GM20000 (cell line): ENCODE measurements at places on chromosomes 3 and 15.

GRCh38 chr3:186476044-186476468 lies 68.1 kb downstream of the CRYGS start:
- no peak for DNase-seq

DNA sequence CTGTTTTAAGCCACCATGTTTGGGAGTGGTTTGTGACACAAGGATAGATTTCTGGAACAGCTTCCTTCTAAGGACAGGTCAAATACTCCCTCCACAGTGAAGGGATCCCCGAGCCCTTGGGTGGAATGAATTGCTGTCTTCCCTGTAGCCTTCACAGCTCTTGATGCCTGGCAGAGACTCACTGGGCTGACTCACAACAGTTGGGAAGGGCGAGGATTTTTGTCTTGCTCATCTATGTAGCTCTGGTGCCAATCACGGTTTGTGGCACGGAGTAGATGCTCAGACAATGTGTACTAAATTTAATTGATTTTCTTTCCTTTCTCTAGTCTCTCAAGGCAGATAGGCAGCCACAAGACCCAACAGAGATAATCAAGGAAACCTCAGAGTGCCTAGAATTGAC lies 27.0 kb downstream of the CRYGS start:
- no peak for DNase-seq

- DNase-seq = peak; percentile 66
Measured at GRCh38 chr3:13021141-13022114, 51.8 kb downstream of the IQSEC1 start.

- no peak for DNase-seq
Measured at GRCh38 chr3:72421126-72421525, 427.1 kb downstream of the SHQ1 start.

GRCh38 chr15:54638666-54639065 lies 558.1 kb downstream of the RSL24D1 start:
- no peak for DNase-seq

- no peak for DNase-seq
Measured at GRCh38 chr15:68278345-68278594, 725 bp downstream of the FEM1B start.

DNA sequence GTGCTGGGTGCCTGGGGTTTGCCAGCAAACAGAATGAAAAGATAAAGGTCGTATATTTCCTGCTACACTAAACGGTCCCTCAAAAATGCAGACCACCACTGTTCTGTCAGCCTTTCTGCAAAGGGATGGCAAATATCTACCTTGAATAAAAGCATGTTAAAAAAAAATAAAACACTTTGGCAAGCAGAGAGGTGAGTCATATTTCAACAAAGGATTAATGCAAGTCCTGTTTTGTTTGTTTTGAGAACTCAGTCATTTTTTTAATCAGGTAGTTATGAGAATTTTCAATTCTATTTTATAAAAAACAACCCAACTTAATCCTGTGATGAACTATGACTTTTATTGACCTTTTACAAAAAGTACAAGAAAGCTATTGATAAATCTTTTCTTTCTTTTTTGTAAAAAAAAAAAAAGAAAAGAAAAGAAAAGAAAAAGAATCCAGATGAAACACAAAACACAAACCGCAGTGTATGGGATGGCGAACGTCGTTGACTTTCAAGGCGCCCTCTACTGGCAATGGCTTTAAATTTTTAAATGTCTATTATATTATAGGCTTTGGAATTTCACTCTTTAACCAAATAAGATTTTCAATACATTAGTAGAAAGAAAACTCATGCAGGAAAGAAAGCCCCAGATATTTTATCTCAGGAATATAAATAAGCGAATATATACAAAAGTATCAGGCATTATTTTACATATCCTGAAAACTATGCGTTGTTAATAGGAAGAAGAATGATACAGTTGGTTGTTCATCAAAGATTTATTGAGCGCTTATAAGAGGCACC lies 87.8 kb downstream of the NCEH1 start:
- peak; percentile 34 for DNase-seq

GRCh38 chr3:175153595-175153994 lies 294.5 kb downstream of the NAALADL2 start:
- no peak for DNase-seq

DNA sequence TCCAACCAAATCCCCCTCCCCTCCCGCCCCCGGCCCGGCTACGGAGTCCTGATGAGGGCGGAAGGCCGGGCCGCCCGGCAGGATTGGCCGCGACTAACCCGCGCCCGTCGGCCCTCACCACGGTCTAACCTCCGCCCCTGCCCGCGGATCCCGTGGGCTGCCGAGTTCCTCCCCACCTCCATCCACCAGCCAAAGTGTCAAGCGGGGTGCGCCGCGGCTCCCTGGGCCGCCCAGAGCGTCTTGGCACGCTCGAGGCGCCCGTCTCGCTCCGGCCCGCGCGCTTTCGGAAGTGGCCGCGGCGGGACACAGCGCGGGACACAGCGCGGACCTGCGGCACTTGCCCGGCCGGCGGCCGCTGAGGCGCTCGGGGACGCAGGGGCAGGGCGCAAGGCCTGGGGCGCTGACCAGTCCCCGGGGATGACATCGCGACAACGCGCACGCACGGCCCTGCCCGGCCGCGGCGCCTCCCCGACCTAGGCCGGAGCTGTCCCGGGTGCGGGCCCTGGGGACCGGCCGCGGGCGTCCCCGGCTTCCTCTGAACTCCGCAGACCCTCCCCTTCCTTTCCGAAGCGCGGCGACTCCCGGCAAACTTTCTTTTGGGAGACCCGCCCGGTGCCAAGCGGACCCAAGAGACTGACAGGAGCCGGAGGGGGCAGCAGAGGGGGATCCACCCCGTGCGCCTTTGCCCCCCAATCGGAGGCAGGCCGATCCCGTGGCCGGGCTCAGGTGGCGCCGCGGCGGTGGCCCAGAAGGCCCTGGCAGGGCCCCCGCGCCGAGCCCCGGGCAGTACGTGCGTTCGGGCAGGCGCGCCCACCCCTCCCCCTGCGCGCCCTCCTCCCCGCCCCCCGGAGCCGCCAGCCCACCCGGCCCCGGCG lies 112.8 kb upstream of the ICE2 start:
- peak; percentile 74 for DNase-seq

DNA sequence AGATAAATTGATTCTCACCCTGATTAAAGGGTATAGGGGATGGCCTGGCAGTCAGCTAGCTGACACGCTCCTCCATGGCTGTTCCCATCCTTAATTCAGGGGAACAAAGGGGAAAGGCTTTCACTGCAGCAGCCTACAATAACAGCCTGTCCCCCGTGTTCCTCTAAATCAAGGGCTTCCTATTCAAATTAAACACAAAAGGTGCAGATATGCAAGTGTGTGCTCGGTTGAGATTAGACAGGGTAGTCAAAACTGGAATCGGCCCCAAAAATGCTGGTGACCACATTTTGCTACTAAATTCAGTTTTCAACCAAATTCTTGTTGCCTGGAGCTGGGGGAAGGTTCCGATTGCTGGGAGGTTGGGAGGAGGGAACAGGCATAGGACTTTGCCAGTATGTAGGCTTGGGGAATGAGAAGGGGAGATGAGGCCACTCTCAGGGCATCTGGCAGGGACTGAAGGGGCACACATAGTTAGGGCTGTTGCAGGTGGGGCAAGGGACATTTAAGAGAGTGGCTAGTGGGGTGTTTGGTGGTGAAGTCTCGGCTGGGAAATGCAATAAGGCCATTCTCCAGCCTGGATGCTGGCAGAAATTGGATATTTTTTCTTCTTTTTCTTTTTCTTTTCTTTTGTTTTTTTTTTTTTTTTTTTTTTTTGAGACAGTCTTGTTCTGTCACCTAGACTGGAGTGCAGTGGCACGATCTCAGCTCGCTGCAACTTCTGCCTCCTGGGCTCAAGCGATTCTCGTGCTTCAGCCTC lies 32.9 kb upstream of the CTSH start:
- peak; percentile 44 for DNase-seq

- no peak for DNase-seq
Measured at GRCh38 chr3:51102396-51102795, 282.7 kb upstream of the MANF start.

DNA sequence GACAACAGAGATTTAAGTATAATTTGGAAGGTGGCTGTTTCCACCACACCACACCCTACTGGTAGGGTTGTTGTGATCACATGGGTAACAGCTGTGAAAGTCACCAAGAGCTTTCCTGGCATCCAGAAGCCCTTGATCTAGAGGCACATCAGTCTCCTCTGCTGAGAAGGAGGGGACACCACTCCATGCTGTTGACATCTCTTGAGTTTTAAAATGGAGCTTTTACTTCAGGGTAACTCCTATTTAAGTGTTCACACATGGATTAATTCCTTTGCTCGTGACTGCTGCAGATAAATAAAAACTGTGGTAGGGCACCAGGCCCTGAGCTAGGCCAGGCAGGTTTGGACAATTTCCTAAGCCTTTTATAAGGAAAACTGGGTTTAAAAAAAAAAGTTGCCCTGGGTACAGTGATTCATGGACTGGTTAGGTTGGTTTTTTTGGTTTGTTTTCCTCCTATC lies 7.5 kb downstream of the EXOSC7 start:
- DNase-seq = no peak

DNA sequence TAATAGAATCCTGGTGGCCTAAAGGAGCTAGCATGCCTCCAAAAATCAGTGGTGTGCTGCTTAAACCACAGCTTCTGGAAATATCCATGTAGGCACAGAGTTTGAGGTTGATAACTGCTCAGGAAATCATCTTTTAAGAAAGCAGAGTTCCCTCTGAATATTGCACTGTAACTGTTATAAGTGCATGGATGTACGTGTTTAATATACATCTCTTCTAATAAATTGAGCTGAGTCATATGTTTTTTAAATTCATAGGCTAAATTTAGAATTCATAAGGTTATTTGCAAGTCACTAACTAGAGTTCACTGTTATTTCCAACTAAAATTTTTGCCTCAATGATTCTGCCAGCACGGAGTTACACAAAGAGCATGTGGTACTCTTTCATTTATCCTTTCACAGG lies 68.9 kb downstream of the MYH15 start:
- no peak for DNase-seq

GRCh38 chr3:47803480-47804025 lies 615 bp downstream of the DHX30 start:
- no peak for DNase-seq

DNA sequence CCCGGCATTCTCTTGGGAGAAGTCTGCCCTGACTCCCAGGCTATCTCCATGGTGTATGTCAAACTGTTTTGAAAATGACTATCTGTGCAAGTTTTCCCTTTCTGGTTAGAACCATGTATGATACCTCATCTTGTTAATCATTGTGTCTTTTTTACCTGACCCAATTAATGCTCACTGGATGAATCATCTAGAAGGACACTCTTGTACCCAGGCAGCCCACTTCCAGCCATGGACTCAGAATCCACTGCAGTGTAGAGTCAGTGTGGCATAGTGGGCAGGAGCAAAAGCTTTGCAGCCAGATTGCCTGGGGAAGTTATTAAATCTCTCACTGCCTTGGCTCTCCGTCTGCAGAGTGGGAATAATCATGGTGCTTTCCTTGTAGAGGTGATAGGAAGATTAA lies 1.2 kb downstream of the FAM3D start:
- DNase-seq = no peak

GRCh38 chr3:45984331-45985312 lies 11.0 kb downstream of the FYCO1 start:
- no peak for DNase-seq

DNA sequence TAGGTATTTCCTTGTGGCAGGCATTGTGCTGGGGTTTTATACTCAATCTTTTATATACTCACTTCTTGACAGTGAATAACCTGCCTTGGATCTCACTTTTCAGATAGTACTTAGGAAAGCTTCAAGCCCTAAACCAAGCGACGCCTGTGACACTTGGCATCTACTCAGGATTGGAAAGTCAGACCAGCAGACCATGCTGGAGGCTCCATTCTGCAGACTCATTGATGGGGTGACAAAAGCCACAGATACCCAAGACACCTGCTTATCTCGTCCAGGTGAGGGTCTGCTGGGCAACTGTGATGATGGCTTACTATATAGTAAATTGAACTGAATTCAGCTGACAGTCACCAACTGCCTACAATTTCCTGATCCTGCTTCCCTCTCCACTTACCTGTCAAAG lies 79.4 kb upstream of the MRPS22 start:
- no peak for DNase-seq

GRCh38 chr15:26852980-26853379 lies 13.9 kb upstream of the GABRA5 start:
- no peak for DNase-seq

DNA sequence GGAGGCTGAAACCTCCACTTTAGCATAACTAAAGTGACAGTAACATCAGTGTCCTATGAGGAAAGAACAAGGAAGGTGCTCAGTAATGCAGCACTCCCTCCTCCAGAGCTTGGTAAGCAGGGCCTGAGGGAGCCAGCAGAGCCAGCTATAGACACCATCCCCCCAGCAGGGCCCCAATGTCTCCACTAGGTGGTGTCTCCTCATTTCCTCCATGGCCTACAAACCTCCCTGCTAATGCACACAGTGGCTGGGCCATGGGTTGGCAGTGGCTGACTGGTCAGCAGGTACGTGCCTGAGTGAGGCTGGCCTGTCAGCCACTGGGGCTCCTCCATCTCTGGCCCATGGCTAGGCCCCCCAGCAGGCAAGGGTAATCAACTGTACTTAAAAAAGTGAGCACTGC lies 13.6 kb downstream of the MRPS25 start:
- peak; percentile 75 for DNase-seq

- no peak for DNase-seq
Measured at GRCh38 chr3:116809208-116809607, 99.6 kb downstream of the TUSC7 start.

- DNase-seq = peak; percentile 67
Measured at GRCh38 chr3:193971261-193971751, 164.6 kb upstream of the HES1 start.

DNA sequence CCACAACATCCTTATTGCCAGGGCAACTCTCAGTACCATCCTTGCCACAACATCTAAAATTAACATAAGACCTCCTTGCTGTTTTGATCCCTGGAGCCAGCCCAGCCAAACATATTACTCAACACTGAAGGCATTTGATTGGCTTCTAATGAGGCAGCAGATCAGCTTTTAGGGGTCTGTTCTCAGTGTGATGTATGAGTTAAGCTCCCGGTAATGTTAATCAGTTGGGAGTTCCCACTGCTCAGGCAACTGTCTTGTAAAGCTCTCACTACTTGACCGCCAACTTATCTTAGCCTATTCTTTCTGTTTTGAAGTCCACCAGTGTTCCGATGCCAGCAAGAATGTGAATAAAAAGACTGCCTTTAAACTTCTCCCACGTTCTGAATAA lies 158.9 kb downstream of the FOXB1 start:
- no peak for DNase-seq

DNA sequence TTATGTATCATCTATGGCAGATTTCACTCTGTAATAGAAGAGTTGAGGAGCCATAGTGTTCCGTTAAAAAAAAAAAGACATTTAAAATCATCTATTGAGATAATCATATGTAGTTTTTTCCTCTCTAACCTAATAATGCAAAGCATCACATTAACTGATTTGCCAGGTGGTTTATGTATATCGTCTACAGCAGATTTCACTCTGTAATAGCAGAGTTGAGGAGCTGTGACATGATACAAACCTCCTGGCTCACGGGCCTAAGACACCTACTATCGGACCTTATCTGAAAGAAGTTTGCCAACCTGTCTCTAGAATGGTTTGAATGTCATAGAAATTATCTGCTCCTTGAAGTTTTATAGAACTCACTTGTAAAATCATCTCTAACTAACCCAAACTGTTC lies 29.8 kb downstream of the CDCP1 start:
- no peak for DNase-seq
